T-helper 2 cell (primary cell): ENCODE measurements at places on chromosomes 11 and 22.

DNA sequence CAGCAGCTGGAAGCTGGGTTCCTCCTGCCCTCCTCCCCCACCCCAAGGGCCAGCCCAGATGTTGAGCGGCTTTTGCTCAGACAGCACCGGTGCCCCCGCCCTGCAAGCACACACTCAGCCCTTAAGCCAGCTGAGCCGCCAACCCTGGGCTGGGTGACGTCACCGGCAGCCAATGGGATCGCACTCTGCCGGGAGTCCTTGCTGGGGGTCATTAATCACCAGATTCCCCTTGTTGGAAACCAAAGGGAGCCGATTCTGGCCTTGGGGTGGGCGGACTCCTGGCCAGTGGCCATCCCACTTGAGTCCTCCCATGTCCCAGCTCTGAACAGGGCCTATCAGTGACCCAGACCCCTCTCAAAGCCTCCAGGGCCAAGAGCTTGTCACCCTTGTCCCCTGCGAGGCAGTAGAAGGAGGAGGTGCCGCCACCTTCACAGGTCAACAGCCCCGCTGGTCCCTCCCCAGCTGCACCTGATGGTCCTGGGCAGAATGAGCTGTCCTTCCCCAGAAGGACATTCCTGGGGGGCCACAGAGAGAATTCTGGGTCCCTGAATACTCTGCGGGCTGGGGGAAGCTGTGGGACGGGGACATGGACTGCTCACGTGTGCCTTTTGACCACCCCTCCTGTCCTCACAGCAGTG lies 7.4 kb downstream of the DUSP8 start:
- DNase-seq, result no peak

DNA sequence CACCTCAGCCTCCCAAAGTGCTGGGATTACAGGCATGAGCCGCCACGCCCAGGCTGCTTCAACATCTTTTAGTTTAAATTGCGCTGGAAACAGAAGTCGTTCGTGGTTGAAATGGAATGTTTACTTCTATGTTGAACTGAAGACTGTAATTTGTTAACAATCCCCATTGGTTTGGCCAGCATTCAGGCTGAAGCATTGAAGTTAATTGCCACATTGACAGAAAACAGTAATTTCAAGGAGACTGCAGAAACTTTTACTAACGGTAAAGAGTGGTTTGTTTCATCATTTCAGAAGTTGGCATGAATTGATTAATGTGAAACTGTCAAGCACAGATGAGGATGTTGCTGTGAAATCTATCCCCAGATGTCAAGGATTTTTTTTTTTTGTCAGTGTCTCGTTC lies 14.2 kb downstream of the AP5B1 start:
- DNase-seq, result no peak

- DNase-seq, result no peak
Observed at GRCh38 chr11:73747762-73748161, 13.1 kb downstream of the RAB6A start.

DNA sequence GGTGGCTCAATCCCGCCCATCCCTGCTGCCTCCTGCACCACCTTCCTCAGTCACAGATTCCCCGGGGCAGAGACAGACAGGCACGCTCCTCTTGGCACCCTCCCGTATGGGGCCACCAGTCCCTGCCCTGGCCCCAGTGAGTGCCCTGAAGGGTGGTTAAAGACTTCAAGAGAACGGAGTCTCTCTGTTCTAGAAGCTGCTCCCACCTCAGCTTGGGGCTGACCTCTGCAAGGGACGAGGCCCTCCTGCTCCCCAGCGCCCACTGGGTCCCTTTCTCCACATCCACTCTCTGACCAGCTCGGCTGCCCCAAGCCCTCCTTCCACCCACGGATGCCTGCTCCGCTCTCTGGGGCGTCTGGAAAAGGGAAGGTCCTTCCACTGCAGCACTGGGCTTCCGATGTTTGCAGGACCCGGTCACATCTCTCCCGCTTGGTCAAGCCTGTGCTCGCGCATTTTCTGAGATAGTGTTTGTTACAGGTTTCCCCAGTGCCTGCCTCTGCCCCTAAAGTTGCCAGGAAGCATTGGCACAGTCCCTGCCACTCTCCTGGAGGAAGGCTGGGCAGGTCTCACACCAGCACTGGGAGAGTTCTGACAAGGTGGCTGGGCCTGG lies 1487.9 kb downstream of the TBC1D22A start:
- no peak for DNase-seq

GRCh38 chr22:29083933-29084591 lies 11.2 kb downstream of the KREMEN1 start:
- DNase-seq, result no peak

DNA sequence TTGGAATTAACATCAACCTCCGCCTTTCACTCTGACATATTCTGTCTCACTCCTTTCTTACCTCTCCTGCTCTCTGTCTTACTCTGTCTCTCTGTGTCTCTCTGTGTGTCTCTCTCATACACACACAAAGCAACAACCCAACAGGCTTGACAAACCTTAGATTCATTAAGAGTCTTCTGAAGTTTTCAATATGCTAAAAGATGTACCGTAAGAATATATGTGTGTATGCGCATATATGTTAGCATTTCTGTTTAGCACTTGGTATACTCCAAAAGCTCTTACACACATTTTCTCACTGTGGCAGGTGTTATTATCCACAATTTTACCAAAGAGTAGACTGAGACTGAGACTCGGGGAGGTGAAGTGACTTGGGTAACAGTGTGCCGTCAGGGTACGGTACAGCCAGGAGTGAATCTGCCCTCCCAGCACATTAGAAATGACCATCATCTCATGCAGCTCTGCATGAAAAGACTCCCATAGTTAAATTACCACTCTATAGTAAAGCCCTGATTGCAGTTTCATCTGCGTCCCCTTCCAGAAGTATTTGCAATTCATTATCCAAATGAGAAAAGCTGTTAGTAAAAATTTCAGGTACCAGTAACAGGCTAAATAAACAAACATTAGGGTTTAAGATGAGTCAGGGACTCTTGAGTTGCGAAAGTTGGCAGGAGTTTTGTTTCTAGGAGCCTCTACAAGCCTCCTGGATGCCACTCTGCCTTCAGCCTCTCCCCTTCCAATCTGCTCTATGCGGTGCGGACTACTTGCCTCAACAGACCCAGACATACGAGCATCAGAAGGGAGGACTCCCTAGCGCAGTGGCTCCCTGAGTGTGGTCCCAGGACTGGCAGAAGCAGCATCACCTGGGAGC lies 195.2 kb upstream of the TMEM45B start:
- no peak for DNase-seq

GRCh38 chr11:2724653-2725367 lies 25.0 kb upstream of the KCNQ1OT1 start:
- DNase-seq, result no peak

DNA sequence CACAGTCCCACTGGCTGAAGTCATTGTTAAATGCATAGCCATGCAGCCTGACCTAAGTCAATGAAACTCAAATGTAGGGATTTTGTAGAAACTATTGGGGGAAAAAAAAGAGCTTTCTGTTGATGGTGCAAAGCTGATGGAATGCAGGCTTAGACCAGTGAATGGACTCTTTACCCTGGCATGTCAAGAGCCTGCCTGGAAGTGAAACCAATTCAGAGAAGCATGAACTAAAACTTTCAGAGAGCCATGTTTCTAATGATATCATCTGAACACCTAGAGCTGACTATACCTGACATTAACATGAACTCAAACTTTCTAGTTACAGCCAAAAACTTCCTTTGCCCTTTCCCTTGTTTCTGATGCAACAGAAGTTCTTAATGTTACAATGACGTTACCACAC lies 89.0 kb downstream of the APIP start:
- DNase-seq, result no peak

DNA sequence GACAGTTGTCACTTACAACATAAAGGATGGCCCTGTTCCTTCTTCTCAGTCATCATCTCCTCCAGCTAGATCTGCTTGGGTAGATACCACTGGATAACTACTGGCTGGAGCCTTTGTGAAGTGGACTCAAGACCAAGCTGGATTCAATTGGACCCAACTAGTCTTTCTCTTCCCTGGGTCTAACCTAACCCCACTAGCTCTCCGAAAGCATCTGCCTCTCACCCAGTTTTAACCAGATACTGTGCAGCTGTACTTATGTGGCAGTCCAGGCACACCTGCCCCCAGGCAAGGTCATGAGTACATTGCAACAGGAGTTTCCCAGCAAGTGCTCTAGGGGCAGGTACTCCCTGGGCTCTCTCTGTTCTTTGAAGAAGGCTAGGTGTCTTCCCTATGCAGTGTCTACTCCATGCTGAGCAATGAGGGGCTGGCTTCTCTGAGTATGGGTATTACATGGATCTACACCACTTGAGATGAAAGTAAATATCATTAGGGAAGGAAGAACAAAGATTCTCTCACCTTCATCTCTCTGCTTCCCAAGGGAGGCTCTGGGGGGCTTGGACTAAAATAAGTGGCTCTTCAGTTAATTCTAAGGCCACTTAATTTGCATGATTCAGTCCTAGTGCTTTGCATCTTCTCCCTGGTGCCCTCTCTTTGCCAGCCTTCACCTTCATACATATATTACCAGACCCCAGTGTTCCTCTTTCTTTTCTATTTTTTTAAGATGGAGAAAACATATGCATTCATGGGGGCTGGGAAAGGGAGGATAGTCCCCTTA lies 236.1 kb downstream of the NXPE2 start:
- no peak for DNase-seq

DNA sequence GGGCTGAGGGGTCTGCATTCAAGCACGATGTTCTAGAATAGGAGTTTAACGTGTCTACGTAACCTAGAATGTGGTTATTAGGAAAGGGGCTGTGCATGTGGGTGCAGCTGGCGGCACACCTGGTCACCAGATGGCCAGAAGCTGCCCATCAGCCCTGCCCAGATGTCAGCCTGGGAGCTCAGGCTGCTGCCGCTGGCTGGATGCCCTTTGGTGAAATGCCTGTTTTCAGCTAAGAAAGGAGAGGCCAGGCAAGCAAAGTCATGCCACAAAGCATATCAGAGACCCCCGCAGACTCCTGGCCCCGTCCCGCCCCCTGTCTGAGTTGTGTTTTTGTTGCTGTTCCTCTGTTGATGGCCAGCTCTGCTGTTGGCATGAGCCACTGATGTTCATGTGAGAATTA lies 11.3 kb upstream of the ADORA2A start:
- DNase-seq, result no peak
